Stimulated activated CD8-positive, alpha-beta memory T cell treated with anti-CD3 and anti-CD28 coated beads, Interleukin-2, amount 100 ng/mL, for 48 hours (primary cell): ENCODE measurements at places on chromosomes 1 and 21.

DNA sequence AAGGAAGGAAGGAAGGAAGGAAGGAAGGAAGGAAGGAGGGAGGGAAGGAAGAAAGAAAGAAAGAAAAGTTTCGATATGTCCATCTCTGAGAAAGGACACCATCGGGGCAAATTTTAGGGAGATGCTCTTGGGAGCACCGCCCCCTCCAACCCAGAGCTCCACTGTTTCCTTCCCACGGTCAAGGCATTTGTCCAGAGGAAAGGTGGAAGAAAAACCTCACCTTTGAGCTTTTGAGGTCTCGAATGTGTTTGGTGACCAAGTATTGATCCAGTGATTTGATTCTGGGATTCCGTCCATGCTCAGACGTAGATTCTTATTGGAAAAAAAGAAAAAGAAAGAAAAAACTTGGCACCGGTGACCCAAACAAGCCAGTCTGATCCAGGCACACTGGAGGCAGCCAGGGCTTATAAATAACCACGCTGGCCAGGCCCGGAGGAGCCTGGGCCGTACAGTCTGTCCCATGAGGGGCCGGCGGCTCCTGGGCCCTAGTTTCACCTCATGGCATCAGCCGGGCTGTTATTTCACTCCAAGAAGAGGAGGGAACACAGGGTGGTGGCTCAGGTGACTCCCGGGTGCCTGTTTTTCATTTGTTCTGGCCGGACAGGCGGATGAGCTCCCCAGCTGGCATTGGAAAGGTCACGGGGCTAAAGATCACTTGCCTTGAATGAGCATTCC is 36.1 kb upstream of the SLC25A33 start:
- no peak for DNase-seq

GRCh38 chr1:145778146-145778540 is 45.8 kb downstream of the RNF115 start:
- no peak for DNase-seq

GRCh38 chr1:29986986-29987385 is 736.4 kb downstream of the MATN1 start:
- DNase-seq: no peak

DNA sequence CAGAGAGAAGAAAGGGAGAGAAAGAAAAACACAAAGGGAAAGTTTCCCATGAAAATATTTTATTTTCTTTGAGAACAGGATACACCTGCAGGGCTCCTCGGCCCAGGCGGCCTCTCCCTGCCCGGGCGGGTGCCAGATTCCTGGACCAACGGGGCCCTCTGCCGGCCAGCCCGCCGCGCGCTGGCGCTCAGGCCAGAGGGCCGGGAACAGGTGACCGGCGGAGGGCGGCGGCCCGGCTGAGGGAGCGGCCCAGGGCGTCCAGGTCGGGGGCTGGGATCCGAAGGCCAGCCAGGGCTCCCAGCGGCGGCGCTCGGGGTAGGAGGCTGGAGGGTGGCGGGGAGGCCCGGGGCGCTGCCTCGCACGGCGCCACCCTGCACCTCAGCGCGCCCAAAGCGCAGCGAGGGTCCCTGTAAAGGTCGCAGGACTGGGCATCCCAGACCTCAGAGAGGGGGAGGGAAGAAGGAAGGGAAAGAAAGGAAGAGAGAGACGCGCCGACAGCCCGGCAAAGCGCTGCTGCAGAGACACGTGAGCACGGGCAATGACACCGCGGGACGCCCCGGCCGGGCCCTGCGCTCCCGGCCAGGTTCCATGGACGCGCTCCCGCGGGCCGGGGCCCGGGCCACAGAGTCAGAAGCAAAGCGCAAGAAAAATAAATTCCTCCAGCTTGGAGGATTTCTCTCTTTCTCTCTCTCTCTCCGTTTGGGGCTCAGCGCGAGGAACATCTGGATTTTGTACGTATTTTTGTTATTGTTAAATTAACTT is 927 bp downstream of the WNT9A start:
- DNase-seq: peak; percentile 34

GRCh38 chr1:19309123-19309813 is 2.7 kb downstream of the AKR7A2 start:
- DNase-seq: no peak

- no peak for DNase-seq
Observed at GRCh38 chr1:60875138-60875537, 207.2 kb upstream of the NFIA start.

GRCh38 chr1:77891200-77891599 is 2.8 kb downstream of the NEXN start:
- no peak for DNase-seq

DNA sequence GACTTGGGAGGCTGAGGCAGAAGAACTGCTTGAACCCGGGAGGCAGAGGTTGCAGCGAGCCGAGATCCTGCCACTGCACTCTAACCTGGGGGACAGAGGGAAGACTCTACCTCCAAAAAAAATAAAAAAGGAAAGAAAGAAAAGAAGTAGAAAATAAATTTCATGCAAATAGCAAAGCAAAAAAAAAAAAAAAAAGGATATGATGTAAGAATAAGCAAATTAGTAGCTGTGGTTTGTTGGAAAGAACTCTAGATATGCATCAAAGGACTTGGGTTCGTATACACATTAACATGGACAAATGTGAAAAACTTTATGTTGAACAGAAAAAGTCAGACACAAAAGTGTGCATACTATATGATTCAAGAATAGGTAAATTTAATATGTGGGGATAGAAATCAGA is 11.9 kb downstream of the WASF2 start:
- no peak for DNase-seq
